Activated CD8-positive, alpha-beta memory T cell treated with anti-CD3 and anti-CD28 coated beads, Interleukin-2, amount 50 U/mL, for 4 hours (primary cell): ENCODE measurements at places on chromosomes 2 and 18.

GRCh38 chr18:8478166-8478967 is 130.9 kb upstream of the RAB12 start:
- DNase-seq = peak; percentile 36

DNA sequence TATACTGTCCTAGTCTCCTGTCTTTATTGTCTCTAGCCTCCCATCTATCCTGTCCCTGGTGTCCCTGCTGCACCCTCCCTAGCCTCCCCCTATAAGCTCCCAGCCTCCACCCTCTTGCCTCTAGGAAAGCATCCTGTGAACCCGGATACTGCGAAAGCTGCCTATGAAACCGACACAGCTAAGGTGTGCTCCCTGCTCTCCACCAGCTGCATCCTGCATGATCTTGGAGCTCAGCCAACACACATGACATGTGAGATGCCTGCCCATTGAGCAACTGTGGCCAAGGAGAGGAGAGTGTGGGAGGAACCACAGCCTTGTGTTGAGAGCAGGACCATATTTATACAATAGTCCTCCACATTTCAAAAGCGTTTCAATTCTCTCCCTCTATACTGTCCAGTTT is 187.1 kb downstream of the ZBTB7C start:
- DNase-seq = no peak

GRCh38 chr2:27773959-27774358 is 2.4 kb downstream of the MRPL33 start:
- no peak for DNase-seq

DNA sequence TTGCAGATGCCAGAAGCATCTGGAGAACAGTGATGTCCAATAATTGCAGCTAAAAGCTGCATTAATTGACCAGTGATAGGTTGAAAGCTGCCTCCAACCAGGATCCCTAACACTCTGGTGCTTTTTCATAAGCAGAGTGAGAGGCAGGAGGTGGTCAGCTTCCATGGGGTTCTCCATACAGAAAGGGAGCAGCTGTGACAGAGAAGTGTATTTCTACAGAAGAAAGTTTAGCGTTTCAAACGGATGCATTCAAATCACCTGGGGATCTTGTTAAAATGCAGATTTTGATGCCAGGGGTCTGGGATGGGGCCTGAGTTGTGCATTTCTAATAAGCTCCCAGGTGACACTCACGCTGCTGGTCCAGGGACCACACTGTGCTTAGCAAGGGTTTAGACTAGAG is 216.5 kb upstream of the NRP2 start:
- no peak for DNase-seq

- DNase-seq = no peak
Observed at GRCh38 chr2:44120428-44120827, 48.2 kb upstream of the PPM1B start.

GRCh38 chr2:75340560-75340959 is 141.2 kb upstream of the TACR1 start:
- DNase-seq = no peak

DNA sequence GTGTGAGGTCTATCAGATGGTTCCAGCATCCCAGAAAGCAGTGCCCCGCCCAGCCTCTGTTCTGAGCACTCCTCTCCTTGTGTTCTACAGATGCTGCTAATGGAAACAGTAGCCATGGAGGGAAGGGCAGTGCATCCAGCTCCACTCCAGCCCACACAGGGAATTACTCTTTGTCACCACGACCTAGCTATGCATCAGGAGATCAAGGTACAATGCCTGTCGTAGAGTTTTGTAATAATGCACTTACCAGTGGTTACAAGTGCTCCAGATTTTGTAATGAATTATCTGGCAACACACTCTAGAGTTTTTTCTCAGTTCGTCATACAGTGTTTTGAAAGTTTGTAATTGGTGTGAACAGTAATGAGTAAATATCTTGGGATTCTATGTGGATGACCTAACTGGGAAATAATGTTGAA is 161.1 kb downstream of the ESCO1 start:
- no peak for DNase-seq

- no peak for DNase-seq
Observed at GRCh38 chr2:23069156-23069555, 315.8 kb upstream of the KLHL29 start.

GRCh38 chr18:72339976-72340375 is 204.2 kb downstream of the CBLN2 start:
- DNase-seq = no peak

DNA sequence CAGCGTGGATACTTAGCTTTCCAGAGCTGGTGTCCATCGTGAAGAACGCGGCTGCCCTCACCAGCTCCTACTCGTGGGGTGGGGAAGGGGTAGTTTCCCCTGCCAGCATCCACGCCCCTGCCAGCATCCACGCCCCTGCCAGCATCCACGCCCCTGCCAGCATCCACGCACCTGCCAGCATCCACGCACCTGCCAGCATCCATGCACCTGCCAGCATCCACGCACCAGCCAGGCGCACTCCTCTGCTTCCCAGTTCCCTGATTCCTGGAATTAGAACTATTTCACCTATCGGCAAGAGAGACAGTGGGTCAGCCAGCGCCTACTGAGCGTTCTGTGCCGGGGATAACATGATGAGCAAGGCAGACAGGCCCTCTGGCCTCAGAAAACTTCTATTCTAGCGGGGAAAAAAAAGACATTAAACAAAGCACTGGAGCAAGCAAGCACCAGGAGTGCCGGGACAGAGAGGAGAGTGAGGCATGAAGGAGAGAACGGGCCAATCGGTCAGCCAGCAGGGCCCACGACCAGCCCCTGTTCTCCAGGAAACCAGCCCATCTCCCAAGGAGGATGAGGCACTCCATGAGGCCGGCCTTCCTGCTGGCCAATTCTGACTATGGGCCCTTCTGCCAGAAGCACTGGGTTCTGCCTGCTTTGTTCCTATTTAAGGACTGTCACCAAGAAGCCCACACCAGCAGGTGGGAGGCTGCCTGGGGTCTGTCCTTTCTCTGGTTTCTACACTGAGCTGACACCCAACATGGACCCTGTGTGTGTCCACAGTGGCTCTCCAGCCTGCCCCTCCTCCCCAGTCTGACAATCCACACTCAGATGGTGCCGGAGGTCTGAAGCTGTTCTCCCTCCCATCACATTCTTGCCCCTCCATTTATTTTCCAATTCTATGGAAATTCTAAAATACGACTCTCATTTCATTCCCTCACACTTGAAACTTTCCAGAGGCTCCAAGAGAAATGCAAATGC is 78.4 kb upstream of the SALL3 start:
- no peak for DNase-seq

DNA sequence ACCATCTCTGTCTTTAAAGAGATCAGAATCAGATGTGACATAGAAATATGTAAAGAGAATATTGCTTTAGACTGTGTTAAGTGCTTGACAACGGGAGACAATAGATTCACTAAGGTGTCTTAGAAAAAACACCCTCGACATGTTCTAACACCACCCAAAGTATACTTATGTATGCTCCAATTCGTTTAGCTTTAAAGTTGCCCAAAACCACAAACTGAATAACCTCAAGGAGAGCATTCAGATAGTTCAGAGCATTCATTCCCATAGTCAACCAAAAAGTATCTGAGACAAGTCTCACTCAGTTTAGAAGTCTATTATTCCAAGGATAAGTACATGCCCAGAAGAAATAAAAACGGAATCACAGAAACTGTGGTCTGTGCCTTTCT is 96.4 kb downstream of the KYNU start:
- DNase-seq = no peak

DNA sequence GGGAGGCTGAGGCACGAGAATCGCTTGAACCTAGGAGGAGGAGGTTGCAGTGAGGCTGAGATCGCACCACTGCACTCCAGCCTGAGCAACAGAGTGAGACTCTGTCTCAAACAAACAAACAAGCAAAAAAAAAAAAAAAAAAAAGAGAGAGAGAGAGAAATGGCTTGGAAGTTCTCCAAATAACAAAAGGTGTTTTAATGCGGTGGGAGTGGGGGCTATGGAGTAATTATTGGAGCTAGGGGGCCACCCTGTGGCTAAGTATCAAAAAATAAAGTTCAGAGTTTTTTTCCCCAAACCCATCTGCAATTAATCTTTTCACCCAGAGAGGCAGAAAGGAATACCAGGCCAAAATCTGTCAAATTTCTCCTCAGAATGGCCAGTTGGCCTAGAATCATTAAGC is 23.0 kb upstream of the CEP68 start:
- no peak for DNase-seq

DNA sequence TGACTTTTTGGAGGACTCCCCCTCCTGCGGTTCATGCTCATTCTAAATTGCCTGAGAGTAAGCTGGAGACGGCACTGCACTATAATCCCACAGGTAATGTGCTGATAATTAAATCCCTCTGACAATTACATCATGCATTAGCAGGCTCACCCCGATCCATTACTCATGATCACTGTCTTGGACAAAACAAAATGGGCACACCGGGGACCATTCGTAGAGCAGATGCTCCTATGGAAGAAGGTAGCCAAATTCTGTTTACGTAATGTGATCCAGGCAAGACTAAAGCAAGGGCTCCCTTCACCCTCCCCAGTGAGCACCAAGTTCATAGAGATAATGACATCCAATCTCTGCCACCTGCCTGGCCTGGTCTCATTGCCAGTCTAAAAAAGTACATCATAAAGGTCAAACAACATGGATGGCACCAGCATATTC is 657.1 kb upstream of the SOX11 start:
- DNase-seq = no peak

GRCh38 chr2:149527998-149528755 is 59.4 kb downstream of the MMADHC start:
- DNase-seq = no peak

DNA sequence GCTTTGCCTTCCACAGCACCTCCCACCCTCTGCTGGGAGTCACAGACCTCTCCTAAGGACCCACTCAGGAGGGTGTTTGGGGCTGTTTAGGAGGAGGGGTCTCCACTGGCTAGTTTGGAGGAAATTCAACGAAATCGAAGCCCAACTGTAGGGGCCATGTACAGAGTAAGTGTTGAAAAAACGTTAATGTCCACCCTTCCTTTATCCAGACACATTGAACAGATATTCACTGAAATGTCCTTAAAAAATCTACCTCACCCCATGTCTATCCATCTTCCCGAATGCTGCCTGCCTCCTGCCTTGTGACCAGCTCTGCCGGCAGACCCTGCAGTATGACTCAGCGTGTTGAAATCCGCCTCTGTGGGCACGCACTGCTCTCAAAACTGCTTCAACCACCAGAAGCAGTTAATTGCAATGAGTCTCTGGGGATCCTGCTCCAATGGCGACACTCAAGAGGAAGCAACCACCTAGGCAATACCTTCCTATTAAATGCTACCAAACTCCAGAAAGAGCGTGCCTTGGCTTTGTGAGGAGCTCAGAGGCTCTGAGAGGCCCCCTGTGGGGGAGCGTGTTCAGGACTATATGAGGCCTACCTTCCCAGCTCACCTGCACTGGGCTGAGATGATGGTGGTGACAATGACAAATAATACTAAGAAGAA is 61.4 kb upstream of the RTN4 start:
- no peak for DNase-seq

- DNase-seq = no peak
Observed at GRCh38 chr2:190069936-190070696, 7.6 kb upstream of the MSTN start.

GRCh38 chr2:158060835-158061435 is 40.7 kb upstream of the UPP2 start:
- no peak for DNase-seq

DNA sequence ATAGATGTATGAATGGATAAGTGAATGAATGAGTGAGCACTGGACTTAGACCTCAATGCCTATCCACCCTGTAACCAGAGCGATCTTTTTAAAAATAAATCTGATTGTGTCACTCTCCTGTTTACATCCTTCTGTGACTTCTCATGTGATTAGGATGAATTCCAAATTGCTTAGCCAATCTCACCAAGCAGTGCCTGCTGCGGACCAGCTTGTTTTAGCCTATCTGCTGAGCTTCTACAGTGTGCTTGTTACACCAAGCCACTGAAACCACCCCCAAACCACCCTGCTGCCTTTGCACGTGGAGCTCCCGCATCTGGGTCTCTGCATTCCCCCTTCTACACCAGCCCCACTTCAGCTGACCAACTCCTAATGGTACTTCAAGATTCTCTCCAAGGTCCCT is 265.4 kb downstream of the EN1 start:
- DNase-seq = no peak
